ENCODE measurements at places on chromosomes 7 and 10.
A peak's percentile ranks its signal among the peaks of the same experiment; 100 is the strongest.

DNA sequence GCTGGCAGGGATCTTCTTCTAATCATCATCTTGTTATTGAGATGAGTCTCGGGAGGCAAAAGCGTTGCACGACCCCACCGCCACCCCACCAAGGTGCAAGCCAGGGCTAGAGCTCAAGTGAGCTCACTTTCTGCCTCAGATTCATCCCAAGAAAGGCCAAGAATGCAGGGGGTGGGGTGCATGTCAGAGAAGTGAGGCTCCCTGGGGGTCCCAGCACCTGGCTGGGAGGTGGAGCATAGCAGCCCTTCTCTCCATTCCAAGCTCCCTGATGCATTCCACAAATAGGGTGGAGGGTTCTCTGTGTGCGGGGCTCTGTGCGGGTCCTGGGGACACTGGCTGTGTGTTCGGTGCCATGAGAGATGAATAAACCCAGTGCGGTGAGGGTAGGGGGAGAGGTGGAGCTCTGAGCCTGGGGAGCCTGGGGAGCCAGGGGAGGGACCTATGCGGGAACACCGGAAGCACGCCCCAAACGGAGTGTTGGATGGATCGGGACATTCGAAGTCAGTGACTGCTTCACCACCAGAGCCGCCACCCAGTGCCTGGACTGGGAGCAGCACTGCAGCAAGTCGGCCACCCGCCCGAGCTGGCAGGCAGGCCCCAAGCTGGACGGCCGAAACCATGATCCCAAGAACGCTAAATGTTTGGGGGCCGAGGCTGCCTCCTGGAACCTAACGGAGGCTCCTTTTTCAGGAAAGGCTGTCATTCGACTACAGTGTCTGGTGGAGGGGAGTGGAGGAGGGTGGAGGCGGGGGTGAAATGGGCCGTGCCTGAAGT is 17.9 kb upstream of the HMX3 start:
- no peak for DNase-seq

DNA sequence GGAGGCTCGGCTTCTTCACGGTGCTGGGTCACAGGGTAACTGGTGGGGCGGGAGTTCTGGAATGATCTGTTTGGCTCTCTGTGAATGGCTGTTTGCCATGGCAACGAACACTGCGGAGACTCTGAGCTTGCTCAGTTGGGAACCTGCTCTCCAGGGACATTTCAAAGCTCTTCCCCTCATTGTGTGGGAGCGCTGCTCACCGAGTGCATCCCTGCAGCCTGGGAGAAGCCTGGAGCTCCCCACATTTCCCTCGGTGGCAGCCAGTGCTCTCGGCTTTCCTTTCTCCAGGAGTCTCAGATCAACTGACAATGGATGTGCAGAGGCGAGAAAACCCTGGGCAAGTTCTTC is 57.6 kb upstream of the CACUL1 start:
- no peak for DNase-seq

GRCh38 chr7:78435355-78435754 is 636.8 kb downstream of the PHTF2 start:
- no peak for DNase-seq

- DNase-seq, result no peak
Observed at GRCh38 chr7:135353832-135354231, 120.2 kb downstream of the STRA8 start.

GRCh38 chr10:110493832-110494426 is 3.8 kb upstream of the DUSP5 start:
- DNase-seq, result no peak

DNA sequence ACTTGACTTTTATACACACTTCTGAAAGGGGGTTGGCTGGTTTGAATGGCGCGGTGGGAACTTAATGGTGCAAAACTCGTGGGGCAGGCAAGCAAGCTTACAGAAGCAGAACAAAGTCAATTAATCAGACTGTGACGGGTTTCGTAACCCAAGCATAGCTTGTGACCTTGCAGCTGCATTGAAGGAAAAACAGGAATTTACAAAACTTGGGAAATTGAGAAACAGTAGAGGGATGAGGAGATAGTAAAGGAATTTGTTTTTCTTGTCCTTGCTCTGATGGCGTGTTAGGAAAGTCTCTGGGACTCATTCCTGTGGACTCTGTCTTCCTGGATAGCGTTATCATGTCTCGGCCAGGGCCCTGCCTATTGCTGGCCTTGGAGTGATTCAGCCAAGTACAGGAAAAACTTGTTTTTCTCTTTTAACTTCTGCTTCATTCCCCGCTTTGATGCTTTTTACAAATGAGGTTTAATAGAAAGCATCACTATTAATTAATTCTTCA is 220.0 kb upstream of the KCND2 start:
- DNase-seq, result no peak

DNA sequence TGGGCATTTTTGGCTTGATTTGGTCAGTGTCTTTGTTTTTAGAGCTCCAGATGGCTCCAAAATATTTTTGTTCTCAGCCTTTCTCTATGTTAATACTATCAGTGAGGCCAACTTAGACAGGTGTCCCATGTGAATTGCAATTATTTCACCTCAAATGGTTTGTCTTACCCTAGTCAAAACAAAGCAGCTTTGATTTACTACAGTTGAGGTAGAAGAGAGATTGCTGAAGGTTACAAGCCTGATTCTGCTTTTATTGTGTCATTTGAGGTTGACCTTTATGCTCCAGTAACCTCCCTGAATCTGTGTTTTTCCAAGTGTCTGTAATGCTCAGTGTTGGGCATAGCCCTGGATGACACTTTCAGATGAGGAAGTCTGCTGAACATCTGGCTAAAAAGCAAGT is 882.9 kb downstream of the NRG3 start:
- no peak for DNase-seq

- DNase-seq, result no peak
Observed at GRCh38 chr7:29230871-29231345, 36.3 kb downstream of the CHN2 start.

- DNase-seq, result peak; percentile 47
Observed at GRCh38 chr7:20737840-20738448, 48.7 kb downstream of the SP8 start.

GRCh38 chr7:157928171-157928794 is 591.5 kb downstream of the DNAJB6 start:
- no peak for DNase-seq

- peak; percentile 63 for DNase-seq
Observed at GRCh38 chr10:97718659-97719142, 5.2 kb downstream of the MARVELD1 start.

GRCh38 chr7:129773871-129774270 is 162.4 kb downstream of the NRF1 start:
- DNase-seq, result no peak

- no peak for DNase-seq
Observed at GRCh38 chr10:34219753-34220548, 595.1 kb downstream of the PARD3 start.

GRCh38 chr10:133458710-133459453 is 5.1 kb downstream of the SCART1 start:
- no peak for DNase-seq

DNA sequence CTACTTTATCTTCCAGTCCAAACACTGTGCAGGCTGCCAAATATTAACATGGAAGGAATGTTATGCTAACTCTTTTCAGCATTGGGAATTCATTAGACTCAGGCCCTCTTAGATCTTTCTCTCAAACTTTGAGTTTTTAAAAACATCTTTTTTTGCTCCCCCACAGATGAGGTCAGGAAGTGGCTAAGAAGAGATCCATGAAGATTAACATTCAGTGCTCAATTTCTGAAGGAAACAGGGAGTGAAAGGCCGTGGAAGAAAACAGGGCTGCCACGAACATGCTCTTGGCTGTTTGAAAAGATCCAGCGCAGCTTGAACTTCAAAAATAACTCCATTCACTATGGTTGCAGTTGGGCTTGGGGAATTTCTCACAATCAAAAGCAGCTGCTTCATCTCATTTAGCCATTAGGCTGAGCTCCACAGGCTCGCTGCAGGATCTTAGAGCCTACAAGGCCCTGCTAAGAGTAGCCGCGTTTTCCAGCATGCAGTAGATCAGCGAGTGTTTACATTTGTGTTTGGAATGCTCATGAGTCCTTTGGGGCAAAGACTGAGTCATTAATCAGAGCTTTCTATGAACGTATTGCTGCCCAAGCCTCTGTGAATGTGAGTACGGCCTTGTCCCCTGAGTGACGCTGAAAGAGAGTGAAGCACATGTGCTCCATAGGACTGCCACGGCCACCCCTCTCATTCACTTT is 41.2 kb upstream of the TNS3 start:
- DNase-seq, result no peak

DNA sequence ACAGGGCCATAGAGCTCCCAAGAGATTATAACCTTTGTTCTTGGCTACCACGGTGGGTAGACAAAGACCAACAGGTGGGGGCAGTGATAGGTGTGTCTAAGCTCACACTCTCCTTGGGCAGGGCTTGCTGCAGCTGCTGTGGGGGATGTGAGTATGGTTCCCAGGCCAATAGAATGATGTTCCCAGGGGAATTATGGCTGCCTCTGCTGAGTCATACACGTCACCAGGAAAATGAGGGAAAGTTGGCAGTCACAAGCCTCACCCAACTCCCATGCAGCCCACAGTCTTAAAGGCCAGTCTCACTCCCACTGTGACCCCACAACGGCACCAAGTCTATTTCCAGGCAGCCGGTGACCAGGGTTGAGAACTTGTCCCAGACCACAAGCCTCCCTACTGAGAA is 453.4 kb upstream of the PODXL start:
- DNase-seq, result no peak

- no peak for DNase-seq
Observed at GRCh38 chr7:89809291-89809690, 345.0 kb upstream of the STEAP1 start.

DNA sequence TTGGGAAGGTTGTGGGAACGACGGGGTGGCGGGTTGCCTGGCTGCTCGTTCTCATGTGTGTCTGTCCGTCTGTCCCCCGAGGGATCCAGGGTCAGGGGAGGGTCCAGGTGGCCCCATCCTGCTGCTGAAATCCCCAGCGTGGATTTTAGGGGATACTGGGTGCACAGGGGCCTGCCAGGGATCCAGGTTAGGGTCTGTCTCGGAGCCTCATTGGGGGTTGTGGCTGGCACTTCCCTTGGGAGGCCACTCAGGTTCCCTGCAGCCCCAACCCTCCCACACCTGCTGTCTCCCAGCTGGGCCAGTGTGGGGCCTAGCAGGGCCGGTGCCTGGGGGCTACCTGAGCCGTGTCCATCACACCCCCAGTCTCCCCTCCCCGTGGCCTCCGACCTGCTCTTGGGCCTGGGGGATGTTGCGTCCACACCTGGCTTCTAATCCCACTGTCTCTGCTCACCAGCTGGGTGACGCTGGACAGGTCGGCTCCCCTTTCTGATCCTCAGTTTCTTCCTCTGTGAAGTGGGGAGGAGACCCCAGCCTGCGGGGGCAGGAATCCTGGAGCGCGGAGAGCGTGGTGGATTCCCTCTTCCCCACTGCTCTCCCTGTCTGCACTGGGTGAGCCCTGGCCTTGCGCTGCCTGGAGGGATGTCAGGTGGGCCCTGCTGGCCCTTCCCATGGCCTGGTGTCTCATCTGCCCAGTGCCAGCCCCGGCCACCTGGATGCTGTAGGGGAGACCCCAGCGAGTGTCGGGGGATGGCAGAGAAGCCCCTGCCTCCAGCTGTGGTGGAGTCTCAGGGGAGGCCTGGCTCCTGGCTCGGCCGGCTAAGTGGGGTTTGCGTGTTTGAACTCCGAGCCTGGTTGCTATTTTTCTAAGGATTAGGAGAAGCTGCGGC is 81.6 kb downstream of the UNCX start:
- no peak for DNase-seq

DNA sequence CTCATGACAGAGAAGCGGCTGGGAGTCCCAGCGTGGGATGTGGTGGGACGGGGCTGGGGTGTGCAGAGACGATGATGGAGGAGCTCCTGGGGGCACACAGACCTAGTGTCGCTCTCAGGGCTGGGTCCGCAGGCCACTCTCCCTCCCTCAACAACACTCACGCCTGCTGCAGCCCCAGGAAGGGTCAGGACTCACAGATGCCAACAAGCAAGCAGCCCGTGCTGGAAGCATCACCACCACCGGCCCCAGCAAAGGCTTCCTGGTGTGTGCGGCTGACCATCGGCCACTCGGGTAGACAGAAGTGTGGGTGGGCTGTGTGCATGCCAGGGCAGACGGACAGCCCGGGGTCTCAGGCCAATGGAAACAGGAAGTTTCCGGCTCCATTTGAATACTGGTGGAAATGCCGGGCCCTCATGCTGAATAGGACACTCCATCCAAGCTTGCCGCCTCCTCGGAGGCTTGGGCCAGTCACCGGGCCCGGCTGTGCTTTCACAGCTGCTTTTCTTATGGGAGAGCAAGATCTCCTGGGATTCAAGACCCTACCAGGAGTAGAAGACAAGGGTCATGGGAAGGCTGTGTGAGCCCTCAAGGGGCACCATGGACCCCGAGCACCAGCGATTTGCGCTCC is 178.1 kb downstream of the ELFN1 start:
- DNase-seq, result no peak

DNA sequence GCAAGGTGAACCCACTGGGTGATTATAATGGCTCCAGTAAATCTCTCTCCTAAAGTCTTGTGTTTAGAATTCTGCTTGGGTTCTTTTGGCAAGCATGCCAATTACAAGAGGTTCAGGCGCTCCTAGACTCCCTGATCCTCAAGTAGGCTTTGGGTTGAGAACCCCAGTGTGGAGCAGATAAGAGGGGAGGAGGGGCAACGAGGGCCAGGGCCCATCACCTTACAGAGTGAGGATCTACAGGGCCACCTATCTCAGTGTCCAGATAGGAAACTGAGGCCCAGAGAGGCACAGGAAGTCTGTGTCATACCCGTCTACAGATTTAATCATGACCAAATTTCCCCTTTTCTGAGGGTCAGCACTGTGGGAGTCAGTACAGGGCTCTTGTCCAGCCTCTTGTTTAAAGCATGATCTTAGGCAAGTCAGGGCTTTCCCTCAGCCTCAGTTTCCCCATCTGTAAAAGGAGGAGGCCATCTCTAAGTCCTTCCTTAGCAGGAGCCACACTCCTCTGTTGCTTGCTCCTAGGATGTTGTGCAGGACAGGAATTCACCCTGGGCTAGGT is 4.4 kb downstream of the TACR2 start:
- DNase-seq, result no peak

DNA sequence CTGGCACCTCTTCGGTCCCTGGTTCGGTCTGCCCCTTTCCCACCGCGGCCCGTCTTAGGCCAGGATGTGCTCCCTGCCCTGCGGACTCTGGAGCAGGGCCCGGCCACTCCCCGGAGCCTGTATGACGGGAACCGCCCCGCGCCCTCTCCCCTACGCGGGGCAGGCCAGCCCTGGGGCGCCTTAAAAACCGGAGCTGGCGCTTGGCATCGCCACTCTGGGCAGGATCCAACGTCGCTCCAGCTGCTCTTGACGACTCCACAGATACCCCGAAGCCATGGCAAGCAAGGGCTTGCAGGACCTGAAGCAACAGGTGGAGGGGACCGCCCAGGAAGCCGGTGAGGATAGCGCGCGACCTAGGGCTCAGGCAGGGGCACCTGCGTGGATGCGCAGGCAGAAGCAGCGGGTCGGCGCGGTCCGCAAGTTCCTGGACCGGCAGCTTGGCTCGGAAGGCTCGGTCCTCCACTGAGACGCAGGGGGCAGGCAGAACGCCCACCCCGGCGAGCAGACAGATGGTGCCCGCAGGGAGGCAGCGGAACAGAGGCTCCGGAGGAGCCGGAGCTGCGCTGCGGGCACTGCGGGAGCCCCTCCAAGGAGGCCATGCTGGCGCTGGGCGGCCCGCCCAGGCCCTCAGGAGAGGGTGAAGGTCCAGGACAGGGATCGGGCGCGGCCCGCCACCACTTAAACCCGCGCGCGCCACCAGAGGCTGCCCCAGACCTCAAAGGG is at the start of gene ADIRF:
TSS of gene ADIRF (plus strand) at position 212 of the 723 bp plus-strand sequence. CDS start at position 275, 63 bp downstream.
- no peak for DNase-seq
